Kidney epithelial cell (primary cell): ENCODE measurements at places on chromosomes 1 and 21.

GRCh38 chr1:173056365-173056764 lies 5.6 kb upstream of the TNFSF18 start:
- no peak for DNase-seq

DNA sequence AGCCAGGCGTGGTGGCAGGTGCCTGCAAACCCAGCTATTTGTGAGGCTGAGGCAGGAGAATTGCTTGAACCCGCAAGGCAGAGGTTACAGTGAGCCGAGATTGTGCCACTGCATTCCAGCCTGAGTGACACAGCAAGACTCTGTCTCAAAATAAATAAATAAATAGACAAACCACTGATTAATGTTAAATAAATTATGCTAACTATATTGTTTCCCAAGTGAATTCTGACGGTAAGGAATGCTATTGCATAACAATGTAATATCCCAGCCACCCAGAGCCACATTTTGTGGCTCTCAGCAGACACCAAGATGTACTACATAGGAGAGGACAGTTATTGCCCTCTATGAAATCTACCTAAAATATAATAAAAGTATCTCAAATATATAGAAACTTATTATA lies 55.4 kb downstream of the LPGAT1 start:
- DNase-seq, result no peak

GRCh38 chr21:19899645-19900044 lies 1098.6 kb upstream of the NCAM2 start:
- DNase-seq, result no peak

GRCh38 chr1:26784886-26785285 lies 2.9 kb upstream of the PIGV start:
- no peak for DNase-seq

- DNase-seq, result no peak
Observed at GRCh38 chr1:3457910-3458883, 3.7 kb downstream of the ARHGEF16 start.

GRCh38 chr1:201826830-201827229 lies 2.1 kb upstream of the IPO9 start:
- no peak for DNase-seq

- DNase-seq, result no peak
Observed at GRCh38 chr1:24963099-24963872, 33.2 kb upstream of the RUNX3 start.

- no peak for DNase-seq
Observed at GRCh38 chr1:40710581-40711315, 19.2 kb downstream of the NFYC start.

DNA sequence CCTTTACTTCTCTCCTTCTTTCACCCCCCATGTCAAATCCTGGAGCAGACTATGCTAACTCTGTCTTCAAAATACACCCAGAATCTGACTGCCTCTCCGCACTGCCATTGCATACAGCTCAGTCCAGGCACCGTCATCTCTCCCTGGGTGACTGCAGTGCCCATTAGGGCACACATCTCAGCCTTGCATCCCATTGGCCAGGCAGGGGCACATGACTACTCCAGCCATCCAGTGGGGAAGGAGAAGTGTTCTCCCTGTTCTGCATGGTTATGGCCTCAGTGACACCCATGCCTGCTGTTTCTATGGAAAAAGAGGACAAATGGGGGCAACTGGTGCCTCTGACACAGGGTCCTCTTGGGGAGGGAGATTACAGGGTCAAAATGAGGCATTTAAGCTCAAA lies 270.5 kb downstream of the MATN1 start:
- no peak for DNase-seq

- DNase-seq, result no peak
Observed at GRCh38 chr1:182003953-182004586, 57.4 kb downstream of the ZNF648 start.

DNA sequence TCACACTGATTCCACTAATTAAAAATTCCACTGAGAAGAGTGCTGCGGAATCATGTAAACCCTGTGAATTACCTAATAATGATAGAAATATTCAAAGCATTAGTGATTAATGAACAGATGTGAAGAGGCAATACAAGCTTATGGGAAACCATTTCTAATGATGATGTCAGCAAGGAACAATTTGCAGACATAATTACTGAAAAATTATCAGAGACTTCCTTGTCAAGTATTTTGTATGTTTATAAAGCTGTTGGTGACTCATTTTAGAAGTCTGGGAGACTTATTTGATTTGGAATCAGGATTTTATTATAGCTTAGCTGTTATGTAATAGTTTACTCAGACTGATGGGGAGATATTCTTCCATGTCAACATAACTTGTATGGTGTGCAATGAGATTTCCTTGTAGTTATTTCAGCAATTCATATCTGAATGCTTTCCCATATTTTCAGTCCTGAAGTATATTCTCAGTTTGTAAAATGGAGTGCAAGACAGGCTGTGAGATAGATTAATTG lies 135.5 kb downstream of the TGFB2 start:
- DNase-seq, result peak; percentile 71

DNA sequence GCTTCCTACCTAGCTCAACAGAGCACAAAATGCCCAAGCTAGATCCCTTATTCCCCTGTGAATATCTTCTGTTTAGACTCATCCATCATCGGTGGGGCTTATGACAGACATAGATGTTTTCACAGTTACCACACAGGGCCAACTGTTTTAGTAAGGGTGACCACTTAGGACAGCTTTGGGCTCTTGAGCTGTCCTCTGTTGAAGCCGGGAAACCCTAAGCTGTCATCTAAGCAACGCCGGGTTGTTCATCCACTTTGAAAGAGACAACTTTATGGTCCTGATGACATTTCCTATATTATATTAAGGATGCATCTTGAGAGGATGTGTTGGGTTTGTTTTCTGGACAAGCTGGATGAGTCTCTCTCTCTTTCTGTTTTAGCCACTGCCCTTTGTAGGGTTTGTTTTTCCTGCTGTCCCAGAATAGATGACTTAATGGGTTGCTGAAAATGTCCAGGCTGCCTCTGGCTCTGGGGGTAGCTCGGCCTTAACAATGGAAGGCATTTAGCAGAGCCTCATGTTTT lies 110.5 kb upstream of the UBE2U start:
- DNase-seq, result no peak

- DNase-seq, result no peak
Observed at GRCh38 chr1:151255381-151255780, 847 bp downstream of the PSMD4 start.

GRCh38 chr1:116743535-116743934 lies 10.7 kb upstream of the CD2 start:
- no peak for DNase-seq

DNA sequence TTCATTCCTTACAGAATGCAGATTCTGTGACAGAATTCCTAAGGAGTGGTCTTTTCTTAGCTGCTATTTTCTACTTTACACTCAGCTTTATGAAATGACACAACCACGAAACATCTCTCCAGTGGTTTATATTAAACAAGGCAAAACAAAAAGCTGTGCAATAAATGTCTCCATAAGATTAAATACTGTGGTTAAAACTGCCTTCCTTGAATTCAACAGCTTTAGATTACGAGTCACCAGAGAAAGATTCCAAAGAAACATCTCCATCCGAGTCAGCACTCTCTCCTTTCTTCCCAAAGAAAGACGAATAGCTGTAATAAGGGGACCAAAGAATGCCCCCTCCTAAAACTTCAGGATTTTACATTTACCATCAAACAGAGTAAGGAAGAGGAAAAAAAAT lies 4.6 kb upstream of the C1orf87 start:
- no peak for DNase-seq

DNA sequence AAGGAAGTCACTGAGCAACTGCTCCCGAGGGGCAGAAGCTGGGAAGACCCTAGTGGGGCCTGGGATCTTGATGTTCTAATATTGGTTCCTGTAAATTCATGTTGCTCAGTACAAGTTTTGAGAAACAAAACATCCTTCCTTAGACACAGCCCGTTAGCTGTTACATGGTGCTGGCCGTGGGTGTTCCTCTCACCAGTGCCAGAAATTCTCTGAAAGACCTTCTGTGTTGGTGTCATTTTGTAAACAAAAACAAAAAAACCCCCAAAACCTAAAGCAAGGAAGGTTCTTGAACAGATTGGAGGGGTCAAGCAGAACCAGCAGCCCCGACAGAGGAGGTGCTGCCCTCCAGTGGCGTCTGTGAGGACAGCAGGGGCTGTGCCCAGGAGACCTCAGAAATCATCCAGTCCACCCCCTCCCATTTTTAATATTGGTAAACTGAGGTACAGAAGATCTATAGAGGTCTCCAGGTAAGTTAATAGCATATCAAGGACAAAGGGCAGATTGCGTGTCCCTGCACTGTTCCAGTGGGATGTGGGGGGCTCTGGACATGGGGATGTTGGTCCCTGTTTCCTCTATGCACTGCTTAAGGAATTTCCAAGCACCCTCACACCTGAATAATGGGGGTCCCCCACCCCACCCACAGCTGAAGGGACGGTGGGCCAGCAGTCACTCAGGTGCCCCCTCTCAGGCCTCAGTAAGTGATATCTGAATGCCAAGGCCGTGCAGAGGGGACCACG lies 38.2 kb downstream of the SLC2A7 start:
- no peak for DNase-seq

GRCh38 chr1:83849191-83850061 lies 149.5 kb downstream of the TTLL7 start:
- no peak for DNase-seq

DNA sequence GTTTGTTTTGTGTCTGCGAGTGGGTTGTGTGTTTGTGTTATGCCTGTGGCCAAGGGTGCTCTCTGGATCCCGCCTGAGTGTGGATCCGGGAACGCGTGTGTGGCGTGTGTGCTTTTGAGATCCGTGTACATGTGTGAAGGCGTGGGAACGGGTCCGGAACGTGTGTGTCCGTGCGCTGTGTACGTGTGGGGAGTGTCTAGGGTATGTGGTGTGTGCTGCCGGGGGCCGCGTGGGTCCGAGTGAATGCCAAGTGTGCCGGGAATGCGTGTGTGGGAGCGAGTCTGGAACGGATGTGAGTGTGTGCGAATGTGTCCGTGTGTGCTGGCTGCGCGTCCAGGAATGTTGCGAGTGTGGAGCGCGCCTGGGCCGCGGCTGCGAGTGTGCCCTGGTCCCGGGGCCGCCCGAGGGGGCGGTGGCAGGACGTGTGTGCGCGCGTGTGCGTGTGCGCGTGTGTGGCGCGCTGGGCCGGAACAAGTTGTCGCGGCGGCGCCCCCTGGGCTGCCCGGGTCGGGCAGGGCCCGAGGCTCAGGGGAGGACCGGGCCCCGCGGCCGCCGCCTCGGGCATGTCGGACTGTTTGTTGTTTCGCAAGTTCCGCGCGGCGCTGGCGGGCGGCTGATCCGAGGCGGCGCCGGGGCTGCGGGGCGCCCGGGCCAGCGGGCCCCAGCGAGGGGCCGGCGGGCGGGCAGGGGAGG lies 953 bp downstream of the PTPRU start:
- DNase-seq, result no peak

- no peak for DNase-seq
Observed at GRCh38 chr1:16720351-16721223, 19.7 kb upstream of the RNU1-4 start.

DNA sequence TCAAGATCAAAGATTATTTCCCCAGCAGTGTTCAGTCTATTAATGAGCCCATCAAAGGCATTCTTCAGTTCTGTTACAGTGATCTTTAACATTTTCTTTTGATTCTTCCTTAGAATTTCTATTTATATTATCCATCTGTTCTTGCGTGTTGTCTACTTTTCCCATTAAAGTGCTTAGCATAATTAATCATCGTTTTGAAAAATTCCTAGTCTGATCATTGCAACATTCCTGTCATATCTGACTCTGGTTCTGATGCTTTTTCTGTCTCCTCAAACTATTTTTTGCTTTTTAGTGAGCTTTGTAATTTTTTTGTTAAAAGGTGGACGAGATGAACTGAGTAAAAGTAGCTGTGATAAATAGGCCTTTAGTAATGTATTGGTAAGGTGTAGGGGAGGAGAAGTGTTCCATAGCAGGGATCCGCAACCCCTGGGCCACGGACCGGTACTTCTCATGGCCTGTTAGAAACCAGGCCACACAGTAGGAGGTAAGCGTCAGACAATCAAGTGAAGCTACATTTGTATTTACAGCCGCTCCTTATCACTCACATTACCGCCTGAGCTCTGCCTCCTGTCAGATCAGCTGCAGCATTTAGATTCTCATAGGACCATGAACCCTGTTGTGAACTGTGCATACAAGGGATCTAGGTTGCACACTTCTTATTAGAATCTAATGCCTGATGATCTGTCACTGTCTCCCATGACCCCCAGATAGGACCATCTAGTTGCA lies 163.3 kb downstream of the PIK3R3 start:
- no peak for DNase-seq

DNA sequence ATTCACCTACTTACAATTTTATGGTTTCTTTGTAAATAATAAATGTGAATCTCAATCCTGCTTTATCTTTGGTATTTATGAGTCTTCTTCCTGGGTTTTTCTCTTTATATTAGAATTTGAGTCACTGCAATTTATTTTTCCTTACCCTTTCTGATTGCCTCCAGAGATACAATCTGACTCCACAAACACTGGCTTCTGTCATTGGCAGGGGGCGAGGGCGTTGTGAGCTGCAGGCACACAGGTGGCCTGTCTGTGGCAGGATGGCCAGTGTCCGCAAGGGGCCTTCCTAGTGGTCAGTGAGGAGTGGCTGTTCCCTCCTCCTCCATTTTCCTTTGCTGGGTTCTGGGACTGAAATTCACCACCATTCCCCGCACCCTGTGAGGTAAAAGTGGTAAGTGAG lies 2.0 kb upstream of the MTARC1 start:
- no peak for DNase-seq

DNA sequence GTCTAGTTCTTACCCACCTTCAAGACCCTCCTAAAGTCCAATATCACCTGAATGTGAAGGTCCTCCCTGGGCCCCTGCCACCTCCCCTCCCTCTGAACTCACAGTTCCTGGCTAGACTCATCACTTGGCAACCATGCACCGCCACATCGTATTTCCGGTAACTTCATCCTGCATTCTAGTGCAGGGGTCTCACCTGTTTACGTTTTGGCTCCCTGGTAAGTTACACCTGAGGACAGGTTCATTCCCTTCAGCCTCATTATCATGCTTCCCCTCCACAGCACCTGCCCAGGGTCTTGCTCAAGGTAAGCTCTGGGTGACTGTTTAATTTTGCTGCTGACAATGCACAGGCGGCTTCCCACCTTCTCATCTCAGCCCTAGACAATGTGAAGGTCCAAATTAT lies 93.1 kb downstream of the MIS18A start:
- DNase-seq, result no peak

DNA sequence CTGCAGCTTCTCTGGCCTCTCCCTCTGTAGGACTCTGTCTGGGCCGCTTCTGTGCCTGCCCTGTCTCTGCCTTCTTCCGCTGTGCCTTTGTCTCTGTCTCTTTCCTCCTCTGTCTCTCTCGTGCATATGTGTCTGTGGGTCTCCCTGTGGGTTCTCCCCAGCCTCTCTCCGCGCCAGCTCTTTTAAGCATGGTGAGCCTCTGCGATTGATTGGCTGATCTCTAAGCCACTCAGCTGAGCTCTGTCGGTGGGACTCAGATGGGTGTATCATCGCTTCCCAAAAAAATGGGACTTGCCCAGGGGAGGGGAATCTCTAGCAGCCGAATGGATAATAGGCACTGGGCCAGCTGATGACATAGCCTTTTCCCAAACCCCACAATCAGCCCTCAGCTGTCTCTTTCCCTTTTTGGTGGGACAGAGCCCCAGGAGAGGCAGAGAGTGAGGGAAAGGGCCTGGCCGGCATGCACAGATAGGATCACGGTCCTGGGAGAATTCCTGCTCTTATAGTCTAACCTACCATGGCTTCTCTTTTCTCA lies at the start of gene ADAMTS4:
Gene ADAMTS4 (minus strand): TSS at position 158 of the 535 bp plus-strand sequence. CDS start 427 bp downstream, outside the sequence.
- no peak for DNase-seq

- DNase-seq, result no peak
Observed at GRCh38 chr1:244634546-244634945, 18.4 kb upstream of the DESI2 start.

- no peak for DNase-seq
Observed at GRCh38 chr1:39988618-39989343, 33.8 kb downstream of the MFSD2A start.

- peak; percentile 96 for DNase-seq
Observed at GRCh38 chr1:245260110-245260882, 105.5 kb downstream of the KIF26B start.

GRCh38 chr1:94434365-94435045 lies 16.3 kb downstream of the ABCD3 start:
- DNase-seq, result no peak
